ENCODE measurements at places on chromosomes 11 and 22.

DNA sequence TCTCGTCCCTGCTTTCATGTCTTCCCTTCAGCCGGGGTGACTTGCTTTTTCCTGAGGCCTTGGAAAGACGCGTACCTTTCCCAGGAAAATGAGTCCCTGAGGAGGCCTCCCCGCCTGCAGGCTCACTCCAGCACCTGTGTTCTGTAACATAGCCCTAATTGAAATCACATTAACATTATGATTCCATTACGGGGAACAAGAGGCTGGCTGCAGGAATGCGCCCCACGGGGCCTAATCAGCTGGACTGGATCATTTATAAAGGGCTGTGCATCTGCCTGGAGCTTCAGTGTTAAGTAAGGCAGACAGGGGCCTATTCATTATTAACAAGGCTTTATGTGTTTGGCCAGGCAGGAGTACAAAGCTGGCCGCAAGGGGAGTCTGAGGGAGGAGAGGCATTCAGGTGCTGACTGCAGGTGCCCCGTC is 41.9 kb upstream of the TSPAN18 start:
- no peak for DNase-seq

DNA sequence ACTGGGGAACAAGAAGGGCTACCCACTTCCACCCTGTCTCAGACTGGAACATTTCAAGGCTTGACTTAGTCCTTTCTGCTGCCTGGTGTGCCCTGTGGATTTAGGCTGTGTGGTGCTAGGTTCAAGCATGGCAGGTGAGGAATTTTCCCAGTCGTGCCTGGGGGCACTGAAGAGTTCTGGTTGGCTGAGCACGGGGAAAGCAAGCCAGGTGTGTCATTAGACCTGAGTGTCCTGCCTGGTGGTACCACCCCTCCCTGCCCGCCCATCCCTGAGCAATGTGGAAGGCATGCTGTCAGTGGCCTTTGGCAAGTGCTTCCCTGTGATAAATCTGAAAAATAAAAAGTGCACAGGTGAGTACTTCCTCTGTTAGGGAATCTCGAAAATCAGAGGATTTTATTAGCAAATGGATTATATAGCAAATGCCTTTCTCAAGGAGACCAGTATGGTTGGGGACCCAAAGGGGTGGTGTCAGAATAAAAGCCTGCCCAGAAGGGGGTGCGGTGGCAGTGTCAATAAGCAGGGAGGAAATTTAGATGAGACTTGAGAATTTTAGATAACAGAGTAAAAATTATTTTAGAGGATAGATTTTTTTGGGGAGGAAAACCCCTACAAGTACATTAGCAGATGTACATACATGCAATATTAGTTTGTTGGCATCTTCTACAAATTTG is 22.8 kb downstream of the TEAD1 start:
- no peak for DNase-seq

- no peak for DNase-seq
Measured at GRCh38 chr11:105224482-105225253, 85.1 kb upstream of the CARD18 start.

DNA sequence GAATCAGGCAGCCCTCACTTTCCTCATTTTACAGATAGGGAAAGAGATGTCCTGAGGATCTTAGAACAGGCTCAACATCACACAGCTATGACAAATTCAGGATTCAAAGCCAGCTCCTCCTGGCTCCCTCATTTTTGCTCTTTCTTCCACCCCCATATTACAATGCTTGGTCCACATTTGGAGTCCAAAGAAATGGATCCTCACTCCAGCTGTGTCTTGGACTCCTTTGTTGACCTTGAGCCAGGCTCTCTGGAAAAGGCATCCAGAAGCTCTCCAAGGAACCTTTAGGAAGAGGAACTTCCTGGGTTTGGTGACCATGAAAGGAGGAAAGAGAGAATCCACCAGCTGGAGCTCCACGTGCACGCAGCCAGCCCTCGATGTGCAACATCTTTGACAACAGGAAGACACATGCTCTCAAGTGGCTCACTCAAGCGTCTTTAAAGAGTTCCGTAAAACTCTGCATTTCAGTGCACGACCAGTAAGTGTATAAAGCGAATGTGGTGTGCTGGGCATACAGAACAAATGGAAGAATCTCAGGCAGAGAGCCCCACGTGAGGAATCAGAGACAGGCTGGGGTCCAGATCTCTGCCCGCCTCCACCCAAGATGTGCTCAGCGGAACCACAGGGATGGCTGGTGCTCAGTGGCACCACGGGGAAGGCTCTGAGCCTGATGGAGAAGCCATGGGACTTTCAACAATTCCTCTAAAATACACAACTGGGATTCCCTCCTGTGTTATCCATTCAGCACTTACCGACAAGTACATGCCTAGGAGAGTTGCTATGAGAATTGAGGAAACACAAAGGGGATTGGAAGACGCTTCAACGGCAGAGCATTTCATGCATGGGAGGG is 48.4 kb downstream of the ISX start:
- DNase-seq, result no peak

DNA sequence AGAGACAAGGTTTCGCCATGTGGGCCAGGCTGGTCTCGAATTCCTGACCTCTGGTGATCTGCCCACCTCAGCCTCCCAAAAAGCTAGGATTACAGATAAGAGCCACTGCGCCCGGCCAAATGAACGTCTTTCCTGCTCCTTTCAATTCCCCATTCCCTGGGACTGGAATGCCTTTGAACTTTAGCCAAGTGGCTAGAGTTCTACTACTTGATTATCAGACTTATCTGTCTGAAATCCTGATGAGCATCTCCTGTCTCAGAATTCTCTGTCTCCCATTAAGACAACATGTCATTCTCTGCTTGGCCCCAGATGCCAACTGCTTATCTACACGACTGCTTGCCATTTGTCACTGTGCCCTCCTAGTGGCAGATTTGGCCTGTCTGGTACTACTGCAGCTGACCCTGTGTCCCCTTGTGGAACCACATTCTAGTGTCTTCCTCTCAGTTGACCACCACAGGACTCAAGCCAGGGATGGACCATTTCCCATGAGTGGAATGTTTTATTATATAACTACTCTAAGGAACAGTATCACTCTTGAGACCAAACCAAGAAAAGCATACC is 33.1 kb upstream of the IPO7 start:
- DNase-seq, result no peak
